MCF 10A (cell line): ENCODE measurements at places on chromosomes 4 and X. TPM values are rescaled to one million over a fixed set of nuclear protein-coding genes. Genes with fewer than 3 reads are reported as not detected.
A peak's percentile ranks its signal among the peaks of the same experiment; 100 is the strongest.

DNA sequence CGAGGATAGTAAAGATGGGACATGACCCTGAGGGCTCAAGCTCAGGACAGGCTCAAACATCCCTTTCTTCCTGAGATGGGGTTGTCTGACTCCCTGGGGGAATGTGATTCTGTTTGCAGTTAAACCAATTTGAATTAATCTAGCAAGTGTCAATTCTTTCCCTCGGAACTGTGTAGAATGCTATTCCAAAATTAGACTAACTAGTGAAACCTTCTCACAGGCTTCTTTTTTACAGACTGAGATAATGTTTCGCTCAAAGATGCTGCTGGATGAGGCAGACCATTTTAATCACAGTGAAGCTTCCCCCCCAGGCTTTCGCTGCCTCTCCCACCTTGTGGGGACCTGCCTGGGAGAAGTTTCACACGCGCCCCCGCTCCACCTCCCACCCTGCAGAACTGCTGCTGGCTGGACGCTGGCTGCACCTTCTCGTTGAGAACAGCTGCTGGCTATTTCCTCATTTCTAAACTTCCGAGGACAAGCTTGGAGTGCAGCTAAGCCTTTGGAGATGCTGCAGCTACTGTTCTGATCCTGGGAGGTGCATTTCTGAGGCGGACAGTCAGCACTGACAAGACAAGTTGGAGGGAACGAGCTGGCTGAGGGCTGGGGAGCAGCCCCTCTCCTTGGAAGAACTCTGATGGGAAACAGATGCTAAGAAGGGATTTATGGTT is 297.8 kb downstream of the RAPGEF2 start:
- DNase-seq: no peak

GRCh38 chr4:84498203-84498934 is 723 bp downstream of the NKX6-1 start:
- peak; percentile 38 for DNase-seq

Gene L1CAM
- total RNA-seq: 20.7 and 41.0 TPM in 2 replicates

DNA sequence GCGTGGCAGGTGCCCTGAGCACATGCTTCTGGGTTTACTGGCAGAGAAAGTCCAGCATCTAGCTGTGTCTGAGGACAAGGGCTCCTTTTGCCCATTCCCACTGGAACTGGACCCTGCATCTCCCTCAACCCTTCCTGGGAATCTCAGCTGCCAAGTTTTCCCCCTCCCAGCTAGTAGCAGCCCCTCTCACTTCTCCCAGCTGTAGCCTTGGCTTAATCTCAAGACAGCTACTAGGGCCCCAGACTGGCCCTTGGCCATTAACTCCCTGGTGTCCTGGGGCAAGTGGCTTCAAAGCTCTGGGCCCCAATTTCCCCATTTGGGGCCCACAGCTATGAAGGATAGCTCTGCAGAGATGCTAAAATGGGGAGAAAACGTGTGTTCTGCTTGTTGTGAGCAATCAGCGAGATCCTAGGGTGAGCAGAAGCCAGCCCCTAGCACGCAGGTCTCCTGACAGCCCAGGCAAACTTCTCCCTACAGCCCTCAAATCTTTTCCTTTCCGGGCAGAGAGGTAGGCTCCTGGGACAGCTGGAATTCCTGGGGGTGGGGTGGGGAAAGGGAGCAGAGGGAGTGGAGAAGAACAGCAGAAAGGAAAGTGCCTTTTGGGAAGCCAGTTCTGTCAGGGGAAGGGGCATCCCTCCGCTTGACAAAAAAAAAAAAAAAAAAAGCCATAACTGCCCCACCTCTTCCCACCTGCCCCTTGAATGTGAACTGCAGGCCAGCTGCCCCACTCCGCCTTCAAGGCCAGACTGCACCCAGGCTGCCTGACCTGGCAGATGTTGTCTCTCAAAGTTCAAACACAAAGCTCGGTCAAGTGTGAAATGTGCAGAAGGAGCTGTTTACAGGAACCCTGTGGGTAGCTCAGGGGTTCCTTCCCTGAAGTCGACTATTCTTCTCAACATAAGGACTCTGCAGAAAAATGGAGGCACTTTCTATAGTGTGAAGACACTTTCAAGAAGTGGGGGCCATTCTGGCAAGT is 16.6 kb downstream of the FGD1 start:
- no peak for DNase-seq

Gene RNF150
- 0.32 and 0.44 TPM in 2 replicates for total RNA-seq

DNA sequence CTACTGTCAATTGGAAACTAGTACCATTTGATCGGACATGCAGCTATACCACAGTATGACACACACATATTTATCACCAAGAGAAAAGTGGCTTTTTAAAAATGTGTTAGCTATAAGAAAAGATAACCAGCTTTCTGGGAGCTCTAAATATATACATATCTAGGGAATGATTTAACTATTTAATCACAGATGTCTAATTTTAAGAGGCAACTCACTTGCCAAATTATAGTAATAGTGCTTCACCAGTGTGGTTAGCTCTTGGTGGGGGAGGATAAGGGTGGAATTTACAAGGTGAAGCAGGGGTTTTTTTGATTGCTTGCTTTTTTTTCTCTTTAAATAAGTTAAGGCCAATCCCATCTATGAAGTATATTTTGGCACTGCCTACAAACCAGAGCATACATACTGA is 547.7 kb upstream of the DIPK2B start:
- DNase-seq: no peak

GRCh38 chr4:132333724-132334047 is 815.4 kb upstream of the PCDH10 start:
- peak; percentile 51 for DNase-seq

Gene CT47B1
- total RNA-seq: not detected in 2 replicates

GRCh38 chrX:102739657-102740056 is 19.1 kb downstream of the GPRASP3 start:
- no peak for DNase-seq

- peak; percentile 34 for DNase-seq
These were observed 242.0 kb downstream of the MAPK10 start for GRCh38 chr4:86117705-86118302.

DNA sequence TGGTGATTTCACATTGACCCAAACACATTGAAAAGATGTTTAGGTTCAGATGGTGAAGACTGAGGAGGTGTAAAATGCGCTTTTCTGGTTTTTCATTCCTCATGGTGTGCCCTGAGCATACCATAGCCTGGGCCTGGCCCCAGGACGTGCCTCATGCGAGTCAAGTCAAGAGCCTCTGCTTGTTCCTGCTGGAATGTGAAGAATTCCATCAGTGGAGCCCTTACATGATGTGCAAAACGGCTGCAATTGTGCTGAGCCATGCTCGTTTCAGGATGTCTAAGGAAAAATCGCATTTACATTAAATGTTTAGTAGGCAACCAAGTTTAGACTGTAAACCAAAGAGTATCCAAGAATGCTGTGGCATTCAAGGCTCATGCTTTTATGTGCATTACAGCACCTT is 34.9 kb downstream of the GYG2 start:
- DNase-seq: no peak

GRCh38 chr4:102694791-102695190 is 66.0 kb downstream of the MANBA start:
- DNase-seq: no peak

DNA sequence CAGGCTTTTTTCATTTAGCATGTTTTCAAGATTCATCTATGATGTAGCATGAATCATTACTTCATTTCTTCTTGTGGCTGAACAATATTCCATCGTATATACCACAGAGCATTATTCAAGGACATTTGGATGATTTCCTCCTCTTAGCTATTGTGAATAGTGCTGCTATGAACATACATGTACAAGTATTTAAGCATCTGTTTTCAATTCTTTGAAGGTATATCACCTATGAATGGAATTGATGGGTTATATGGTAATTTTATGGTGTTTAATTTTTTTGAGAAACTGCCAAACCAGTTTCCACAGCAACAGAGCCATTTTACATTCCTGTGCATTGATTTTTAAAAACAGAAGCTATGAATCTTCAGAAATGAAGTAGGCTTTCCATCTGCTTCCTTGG is 36.1 kb upstream of the WDR19 start:
- no peak for DNase-seq

GRCh38 chr4:147707892-147708672 is 23.8 kb upstream of the ARHGAP10 start:
- peak; percentile 71 for DNase-seq

GRCh38 chr4:86034616-86035015 is 325.2 kb downstream of the MAPK10 start:
- no peak for DNase-seq

DNA sequence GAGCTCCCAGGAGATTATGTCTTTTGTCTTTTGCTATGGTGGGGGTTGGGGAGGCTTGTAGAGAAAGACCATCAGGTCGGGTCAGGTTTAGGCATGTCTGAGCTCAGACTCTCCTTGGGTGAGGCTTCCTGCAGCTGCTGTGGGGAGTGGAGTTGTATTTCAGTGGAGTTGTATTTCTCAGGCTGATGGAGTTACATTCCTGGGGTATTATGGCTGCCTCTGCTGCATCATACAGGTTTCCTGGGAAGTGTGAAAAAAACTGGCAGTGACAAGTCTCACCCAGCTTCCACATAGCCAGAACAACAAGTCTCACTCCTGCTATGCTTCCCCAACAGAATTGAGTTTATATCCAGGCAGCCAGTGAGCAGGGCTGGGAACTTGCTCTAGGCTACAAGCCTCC is 119.3 kb downstream of the VSIG4 start:
- peak; percentile 67 for DNase-seq

- no peak for DNase-seq
These were observed 116.7 kb downstream of the HMX1 start for GRCh38 chr4:8754634-8755589.

- DNase-seq: no peak
These were observed 34.3 kb downstream of the ATP10D start for GRCh38 chr4:47519239-47519883.

Gene PLP1
- total RNA-seq: not detected in 2 replicates

- DNase-seq: no peak
These were observed 34.6 kb upstream of the SLC2A9 start for GRCh38 chr4:10055871-10056270.

DNA sequence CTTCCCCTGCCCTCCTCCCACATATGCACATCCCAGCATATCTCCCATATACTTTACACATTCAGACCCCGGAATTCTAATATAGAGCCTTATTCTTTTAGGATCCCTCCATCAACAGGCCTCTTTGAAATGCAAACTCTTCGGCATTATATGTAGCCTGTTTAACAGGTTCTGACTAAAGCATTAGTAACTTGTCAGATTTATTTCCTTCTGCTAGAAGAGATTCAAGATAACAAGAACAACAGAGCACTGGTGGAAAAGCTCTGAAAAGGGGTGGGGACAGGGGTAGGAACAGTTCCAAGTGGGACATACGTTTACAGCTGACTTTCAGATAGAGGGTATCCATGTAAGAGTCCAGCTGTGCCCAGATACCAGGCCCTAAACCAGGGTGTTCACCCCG is 31.7 kb upstream of the PRPS1 start:
- DNase-seq: no peak

DNA sequence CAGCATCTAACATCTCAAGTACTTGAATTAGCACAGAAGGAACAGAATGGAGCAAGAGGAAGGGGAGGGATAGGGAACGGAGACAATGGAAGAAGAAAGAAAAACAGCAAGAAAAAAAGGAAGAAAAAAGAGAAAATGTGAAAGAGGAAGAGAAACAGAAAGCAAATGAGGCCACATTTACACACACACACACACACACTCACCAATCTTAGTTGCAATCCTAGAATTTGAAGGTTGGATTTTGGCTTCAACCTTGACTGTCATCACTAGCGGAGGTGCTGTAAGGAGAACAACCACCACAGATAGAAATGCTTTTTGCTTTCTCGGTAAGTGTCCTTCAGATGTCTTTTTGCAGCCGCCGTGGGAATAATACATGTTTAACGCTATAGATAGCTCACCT is 327.1 kb upstream of the NWD2 start:
- DNase-seq: no peak

Gene CLDN22
- total RNA-seq: not detected in 2 replicates

DNA sequence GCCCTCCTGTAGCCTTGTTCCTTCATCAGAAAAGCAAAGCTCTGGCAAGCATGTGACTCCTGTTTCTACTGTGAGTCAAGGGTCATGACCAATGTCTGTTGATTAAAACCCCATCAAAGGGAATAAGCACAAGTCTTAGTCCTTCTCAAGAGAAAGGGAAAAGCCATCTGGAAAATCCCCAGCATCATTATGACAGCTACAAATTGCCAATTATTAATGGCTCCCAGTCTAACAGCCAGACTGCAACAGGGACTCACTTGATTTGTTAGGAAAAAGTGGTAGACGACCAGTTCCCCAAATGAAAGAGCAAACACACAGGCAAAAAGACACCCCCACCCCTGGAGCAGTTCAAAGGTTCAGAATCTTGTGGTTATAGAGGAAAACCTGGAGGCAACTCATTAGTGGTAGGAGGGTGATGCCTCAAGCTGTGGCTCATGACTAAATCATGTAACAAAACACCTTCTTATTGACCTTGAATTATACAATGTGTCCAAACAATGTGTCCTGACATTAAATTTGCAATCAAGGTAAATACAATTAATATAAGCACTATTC is 315.7 kb downstream of the HNRNPD start:
- no peak for DNase-seq

Gene RPS6KA3
- 31.9 and 42.4 TPM in 2 replicates for total RNA-seq

Gene PAGE4
- not detected in 2 replicates for total RNA-seq

- no peak for DNase-seq
These were observed 17.1 kb downstream of the GABRA2 start for GRCh38 chr4:46372878-46373277.

Gene GCNA
- 3.4 and 3.8 TPM in 2 replicates for total RNA-seq

DNA sequence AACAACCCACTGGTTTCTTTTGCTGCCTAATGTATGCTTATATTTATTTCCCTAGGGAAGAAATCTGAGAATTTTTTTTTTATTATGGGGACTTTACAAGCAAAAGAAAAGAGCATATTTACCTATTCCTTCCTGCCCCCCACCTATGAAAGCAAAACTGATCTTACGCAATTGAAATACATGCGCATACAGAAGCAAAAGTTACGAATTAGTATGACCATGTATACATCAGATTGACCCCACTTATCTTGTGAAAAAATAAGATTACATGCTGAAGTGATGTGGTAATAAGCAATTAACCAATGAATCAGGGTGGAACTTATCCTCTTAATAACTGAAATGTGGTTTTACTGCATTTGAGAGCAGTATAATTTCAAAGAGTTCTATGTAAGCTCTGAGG is 151.0 kb downstream of the TENM3 start:
- DNase-seq: no peak

Gene PDE5A
- total RNA-seq: 0.71 and 0.89 TPM in 2 replicates

GRCh38 chr4:11480683-11481082 is 52.0 kb upstream of the HS3ST1 start:
- DNase-seq: peak; percentile 15

Gene GIMD1
- total RNA-seq: not detected in 2 replicates

- DNase-seq: no peak
These were observed 80.7 kb upstream of the MAML3 start for GRCh38 chr4:140234697-140235060.
